ENCODE measurements at places on chromosomes 5 and 9.
A peak's percentile ranks its signal among the peaks of the same experiment; 100 is the strongest.

DNA sequence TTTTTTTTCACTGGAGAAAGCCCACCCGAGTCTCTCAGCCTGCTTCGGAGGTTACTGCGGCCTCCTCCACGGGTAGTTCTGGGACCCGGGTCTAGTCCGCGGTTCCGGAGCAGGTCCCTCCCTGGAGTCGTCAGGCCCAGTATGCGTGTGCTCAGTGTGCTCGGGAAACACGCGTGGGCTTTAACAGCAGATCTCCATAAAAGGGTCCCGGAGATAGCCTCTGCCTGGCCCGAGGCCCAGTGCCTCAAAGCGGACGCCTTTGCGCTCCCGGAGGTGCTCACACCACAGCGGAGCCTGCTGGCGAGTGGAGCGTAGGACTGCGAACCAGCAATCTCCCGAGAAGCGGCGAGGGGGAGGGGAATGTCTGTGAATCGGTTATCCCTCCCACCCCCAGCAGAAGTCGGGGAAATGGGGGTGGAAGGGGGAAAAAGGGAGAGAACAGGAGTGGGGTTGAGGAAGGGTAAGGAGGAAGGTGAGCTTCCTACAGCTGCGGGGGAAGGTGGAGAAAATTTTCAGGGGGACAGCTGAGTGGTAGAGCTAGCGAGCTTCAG lies 28.7 kb downstream of the CDKN2A start:
- DNase-seq: no peak

GRCh38 chr5:85049020-85049419 lies 664.3 kb upstream of the EDIL3 start:
- DNase-seq: no peak

- no peak for DNase-seq
These were observed 1.1 kb downstream of the MAMDC2 start for GRCh38 chr9:70044490-70045307.

GRCh38 chr5:73727470-73727869 lies 101.5 kb downstream of the ARHGEF28 start:
- no peak for DNase-seq

- no peak for DNase-seq
These were observed 71.4 kb upstream of the WDR41 start for GRCh38 chr5:77563475-77563874.

DNA sequence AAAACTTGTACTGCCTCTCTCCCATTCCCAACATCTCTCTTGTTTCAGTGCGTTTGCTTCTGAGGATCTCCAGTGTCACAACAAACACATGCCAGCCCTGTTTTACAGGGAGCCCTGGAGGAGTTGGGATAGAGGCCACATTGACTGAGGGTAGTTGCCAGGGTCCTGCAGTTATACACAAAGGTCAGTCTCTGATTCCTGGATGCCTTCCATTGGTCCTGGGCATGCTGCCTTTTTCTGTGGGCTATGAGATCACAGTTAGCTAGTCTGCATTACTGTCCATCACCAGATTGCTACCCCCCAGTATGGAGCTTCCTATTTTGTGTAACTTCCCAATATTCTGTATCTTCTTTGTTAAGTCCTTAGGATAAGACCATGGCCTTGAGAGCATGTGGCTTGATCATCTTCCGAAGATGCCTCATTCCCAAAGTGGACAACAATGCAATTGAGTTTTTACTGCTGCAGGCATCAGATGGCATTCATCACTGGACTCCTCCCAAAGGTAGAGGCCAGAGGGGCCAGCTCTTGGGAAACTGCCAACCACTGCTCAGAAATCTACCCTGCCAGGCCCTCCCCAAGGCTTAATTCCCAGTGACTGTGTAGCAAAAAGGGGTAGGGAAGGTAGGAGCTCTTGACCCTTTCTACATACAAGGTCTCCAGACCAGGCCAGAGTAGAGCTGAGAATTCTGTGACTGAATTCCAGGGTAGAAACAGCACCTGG lies 9.5 kb downstream of the NUDT2 start:
- no peak for DNase-seq

GRCh38 chr9:95937131-95937530 lies 61.6 kb downstream of the ERCC6L2 start:
- DNase-seq: no peak

DNA sequence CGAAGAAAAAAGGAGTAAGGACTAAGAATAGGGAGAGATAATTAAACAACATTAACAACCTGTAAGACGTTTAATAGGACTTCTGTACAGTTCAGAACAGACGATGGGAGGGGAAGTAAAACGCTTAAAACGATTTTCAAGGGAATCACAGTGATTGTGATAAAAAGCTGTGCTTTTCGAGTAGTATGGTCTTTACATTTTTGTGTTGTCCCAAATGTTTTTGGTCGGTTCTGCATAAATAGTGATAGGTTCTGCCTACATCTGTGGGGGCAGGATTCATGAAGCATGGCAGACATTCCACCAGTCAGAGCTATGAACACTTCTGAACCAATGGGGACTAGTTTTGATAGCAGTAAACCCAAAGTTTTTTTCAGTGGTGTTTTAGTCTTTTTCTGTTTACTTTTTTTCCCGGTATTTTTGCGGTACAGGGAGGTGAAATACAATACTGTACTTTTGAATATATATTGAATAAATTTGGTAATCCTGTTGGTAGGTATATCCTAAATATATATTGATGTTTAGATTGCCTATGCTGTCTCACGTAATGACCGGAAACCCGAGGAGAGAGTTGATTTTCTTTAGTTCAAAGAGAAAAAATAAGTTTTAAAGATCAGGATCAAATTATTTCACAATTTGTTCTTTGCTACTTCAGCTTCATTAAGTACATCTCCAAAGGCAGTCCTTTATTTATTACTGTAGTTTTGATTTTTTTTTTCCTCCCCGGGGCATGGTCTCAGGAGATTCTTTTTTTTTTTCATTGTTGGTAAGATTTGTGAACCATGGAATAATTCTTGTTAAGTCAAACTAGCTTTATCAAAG lies 1.3 kb downstream of the ERBIN start:
- peak; percentile 7 for DNase-seq

DNA sequence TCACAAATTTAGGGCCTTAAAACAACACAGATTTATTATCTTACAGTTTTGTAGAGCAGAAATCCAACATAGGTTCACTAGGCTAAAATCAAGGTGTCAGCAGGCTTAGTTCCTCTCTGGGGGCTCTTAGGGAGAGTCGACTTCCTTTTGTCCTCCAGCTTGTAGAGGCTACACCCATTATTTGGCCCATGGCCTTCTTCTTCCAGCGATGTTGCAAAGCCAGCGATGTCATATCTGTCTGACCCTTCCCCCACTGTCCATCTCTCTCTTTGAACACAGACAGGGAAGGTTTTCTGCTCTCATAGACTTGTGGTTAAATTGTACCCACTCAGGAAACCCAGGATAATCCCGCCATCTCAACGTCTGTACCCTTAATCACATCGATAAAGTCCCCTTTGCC lies 60.3 kb upstream of the SHB start:
- DNase-seq: no peak

- no peak for DNase-seq
These were observed 112.4 kb upstream of the CTSL start for GRCh38 chr9:87613265-87614111.

DNA sequence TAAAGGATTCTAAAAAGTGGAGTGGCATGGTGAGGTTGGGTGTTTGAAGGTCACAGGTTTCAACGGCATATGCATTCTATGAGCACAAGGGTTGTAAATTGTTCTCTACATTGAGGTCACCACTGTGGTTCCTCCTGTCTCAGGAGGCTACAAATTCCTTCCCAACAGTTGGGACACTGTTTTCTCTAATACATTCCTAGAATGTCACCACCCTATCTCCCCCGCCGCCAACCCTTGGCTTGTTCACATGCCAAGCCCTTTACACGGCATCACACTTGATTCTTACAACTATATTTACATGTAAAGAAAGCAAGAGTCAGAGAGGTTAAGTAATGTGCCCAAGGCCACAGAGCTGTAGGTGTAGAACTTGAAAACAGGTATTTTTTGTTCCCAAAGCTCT lies 315.1 kb downstream of the RAB3C start:
- no peak for DNase-seq

DNA sequence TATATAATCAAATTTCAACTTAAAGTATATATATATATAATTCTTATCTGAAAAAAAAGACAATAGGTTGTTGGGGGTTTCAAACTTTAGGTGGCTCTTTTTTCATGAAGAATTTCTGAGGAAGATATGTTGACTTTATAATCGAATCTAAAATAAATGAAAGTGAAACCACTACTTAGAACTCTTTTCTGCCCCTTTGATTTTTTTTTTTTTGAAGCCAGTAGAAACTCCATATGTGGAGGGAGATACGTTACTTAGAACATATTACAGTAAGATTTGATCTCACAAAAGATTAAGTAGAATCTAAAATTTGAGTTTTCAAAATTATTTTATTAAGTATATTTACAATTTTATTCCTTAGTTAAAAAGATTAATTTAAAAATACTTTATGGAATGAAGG lies 96.9 kb downstream of the ATG10 start:
- no peak for DNase-seq

- DNase-seq: no peak
These were observed 136.5 kb downstream of the EFNA5 start for GRCh38 chr5:107533910-107534876.

DNA sequence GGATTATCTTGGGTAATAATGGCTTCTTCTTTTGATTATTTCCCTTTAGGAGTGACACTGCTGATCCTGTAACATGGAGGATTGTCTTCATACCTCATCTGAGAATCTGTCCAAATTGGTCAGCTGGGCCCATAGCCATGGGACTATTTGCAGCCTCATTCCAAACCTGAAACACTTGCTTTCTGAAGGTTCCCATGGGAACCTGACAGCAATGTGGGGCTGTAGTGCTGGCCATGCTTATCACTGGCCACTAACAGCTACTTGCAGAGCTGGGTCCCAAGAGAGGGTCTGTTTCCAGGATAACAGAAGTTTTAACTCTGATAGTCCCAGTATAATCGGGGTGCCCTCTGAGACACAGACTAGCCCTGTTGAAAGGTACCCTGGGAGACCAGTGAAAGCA lies 87.4 kb downstream of the KIAA1958 start:
- no peak for DNase-seq

GRCh38 chr9:95077053-95077765 lies 240.3 kb downstream of the FANCC start:
- DNase-seq: no peak

DNA sequence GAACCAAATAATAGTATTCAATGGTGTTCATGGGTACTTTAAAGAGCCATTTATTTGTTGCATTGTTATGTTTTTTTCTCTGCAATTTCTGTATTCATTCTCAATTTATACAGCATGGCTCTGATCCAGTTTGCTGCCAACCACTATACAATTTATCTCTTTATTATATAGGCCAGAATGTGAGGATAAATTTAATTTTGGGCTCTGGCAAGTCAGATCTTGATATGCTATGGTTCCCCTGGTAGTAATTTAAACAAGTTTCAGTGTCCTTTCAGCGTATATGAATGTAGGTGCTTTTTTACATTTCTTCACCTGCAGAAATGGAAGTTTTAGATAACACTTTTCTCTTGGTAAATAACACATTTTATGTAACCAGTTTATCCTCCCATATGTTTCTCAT lies 1118.0 kb upstream of the SEMA6A start:
- no peak for DNase-seq

DNA sequence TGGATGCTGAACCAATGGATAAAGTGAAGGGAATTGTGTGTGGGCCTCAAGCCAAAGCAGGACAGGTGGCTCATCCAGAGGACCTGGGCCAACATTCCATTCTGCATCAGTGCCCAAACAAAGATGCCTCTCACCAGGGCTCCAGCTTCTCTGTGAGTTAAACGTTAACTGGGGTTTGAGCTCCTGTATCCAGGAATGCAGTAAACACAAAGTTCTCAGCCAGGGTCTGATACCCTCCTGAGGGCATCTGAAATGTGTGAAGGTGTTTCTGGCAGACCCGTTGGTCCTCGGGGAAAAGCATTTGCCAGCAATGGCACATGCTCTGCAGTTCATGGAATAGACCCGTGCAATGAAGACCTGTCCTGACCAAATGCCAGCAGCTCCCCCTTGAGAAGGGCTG lies 33.9 kb upstream of the AOPEP start:
- DNase-seq: no peak

- DNase-seq: peak; percentile 12
These were observed at the start of gene WNK2 for GRCh38 chr9:93183663-93184431. Gene WNK2 (plus strand): TSS chr9:93184139. CDS start chr9:93184930, 791 bp downstream.

GRCh38 chr9:128908372-128908771 lies 12.4 kb upstream of the PHYHD1 start:
- no peak for DNase-seq

DNA sequence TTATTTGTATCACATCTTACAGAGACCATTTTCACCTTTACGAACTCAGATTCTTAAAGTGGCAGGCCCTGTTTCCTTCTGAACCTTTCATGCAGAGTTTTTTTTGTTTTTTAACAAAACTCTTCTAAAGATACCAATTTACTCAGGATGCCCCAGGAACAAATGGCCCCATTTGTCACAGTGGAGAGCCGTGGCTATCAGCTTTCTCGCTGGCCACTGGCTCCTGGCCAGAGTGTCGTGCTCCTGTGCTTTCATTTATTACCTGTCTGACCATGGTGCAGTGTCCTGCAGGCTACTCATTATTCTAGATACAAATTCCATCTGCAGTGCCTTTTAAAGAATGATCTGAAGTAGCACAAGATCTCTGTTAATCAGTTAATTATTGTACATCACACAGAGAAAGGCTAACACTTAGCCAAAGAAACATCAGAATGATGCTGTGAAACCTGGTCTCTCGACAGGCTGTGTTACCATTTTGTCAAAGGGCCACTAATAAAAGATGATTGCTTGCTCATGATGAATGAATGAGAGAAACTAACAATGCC lies 27.8 kb downstream of the ADRA1B start:
- DNase-seq: no peak

DNA sequence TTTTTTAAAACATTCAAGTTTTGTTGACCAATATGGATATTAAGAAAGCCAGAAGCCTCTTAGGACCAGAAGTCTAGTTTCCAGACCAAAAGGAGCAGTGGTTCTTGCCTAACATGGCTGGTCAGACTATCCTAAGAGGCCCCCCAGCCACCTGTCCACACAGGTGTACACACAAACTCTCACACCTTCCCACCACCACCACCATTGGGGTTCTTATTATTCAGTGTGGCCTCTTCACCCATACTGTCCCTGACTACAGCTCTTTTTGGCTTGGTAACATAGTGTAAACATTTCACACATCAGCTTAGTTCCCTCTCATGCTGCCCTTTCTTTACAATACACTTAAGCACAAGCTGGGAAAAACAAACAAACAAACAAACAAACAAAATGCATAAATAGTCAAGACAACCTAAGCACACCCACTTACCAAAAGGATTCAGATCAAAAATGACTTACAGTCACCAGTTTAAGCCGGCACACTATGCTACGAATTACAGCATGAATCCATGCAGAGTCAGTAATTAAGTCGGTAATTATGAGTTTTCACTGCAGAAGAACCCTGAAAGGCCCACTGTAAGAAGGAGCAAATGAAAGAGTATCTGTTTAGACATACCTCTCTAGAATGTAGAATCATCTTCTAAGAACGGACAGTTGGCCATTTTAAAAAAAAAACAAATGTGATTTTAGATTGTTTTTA lies 9.5 kb downstream of the LHFPL2 start:
- no peak for DNase-seq

GRCh38 chr5:154567155-154567554 lies 89.1 kb upstream of the HAND1 start:
- DNase-seq: no peak

All from activated gamma-delta T cell treated with anti-CD3 and anti-CD28 coated beads, Interleukin-2, amount 50 U/mL, for 16 hours (primary cell).